Dermis microvascular lymphatic vessel endothelial cell (primary cell): ENCODE measurements at places on chromosomes 4 and X. TPM values are rescaled to one million over a fixed set of nuclear protein-coding genes. Genes with fewer than 3 reads are reported as not detected.

DNA sequence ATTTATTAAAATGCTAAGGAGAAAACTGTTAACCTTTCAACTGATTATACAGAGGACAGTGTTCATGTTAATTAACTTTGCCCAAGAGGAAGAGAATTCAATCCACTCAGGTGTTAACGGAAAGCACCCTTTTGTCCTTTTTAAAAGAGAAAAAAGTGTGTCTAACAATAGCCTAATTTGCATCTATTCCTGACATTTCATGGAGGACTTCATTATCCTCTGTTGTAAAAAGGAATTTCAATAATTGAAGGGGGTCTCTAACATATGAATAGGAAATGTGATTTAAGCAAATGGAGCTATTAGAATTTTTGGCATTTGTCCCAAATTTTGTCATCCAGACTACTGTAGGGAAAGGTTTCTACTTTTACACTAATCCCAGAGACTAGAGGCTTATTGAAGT, 44.6 kb upstream of the GC start:
- no peak for DNase-seq

GRCh38 chr4:80197601-80198440, 518 bp downstream of the PRDM8 start:
- no peak for DNase-seq

DNA sequence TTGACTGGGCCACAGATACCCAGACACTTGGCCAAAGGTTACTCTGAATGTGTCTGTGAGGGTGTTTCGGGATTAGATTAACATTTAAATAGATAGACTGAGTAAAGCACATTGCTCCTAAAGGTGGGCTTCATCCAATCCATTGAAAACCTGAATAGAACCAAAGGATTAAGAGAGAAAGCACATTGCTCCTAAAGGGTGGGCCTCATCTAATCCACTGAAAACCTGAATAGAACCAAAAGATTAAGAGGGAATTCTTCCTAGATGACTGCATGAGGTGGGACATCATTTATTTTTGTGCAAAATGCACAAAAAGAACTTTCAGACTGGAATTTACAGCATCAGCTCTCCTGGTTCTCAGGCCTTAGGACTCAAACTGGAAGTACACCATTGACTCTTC, 351.2 kb upstream of the PCDH10 start:
- DNase-seq = no peak

DNA sequence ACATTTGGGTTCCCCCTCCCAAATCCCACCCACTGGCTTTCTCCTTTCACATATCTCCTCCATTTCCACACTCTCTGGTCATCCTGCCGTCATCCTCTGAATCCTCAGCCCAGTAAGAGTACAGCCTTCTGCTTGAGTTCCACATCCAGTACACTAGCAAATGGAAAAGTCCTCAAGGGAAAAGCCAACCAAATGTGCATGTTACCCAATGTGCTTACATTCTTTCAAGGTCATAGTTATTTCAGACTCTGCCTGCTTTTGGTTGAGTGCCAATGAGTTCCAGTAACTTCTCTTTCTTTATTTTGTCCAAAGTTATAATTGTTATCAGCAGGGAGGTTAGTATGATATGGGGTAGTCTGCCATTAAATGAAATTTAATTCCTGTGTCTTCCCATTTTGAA, 78.1 kb downstream of the SRPX start:
- no peak for DNase-seq

- no peak for DNase-seq
Measured at GRCh38 chrX:24148535-24149350, 786 bp upstream of the ZFX start.

DNA sequence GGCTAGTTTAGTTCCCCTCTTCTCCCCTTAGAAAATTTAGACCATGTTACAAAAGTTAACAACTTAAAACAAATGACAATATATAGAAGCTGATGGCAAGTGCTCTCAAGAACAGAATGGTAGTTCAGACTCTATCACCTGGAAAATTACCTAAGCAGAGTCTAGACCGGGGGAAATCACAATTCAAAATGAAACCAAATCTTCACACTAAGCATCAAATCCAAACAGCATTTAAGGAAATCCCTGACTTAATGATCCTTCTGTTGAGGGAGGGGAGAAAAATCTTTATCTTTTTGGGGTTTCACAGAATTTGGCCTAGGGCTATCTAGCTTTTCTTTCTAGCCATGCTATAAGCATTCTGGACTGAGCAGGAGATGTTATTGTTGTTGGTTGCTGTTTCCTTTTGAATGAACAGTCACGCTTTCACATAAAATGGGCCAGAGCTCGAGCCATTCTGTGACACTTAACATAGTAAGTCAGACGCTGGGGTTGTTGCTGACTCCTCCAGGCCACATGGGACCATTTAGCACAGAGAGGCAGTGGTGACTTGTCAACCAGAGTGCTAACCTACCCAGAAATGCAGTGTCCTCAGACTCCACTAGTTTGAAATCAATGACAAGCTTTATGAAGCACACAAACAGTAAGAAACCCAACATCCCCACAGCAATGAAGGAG, 16.0 kb upstream of the LSM6 start:
- DNase-seq = no peak

The MAMLD1 gene
- 0.26 and 1.1 TPM in 2 replicates for total RNA-seq

The AFF2 gene
- total RNA-seq = 0.25 and 0.26 TPM in 2 replicates
